Transverse colon (tissue), 4 donors: ENCODE measurements at places on chromosomes 7 and 10. TPM values are rescaled to one million over a fixed set of nuclear protein-coding genes. Genes with fewer than 3 reads are reported as not detected.

- H3K27ac ChIP-seq = peak overlapping the region; percentile 37
- H3K27me3 ChIP-seq = no peaks in the 10 kb centered on the region
- no peak for DNase-seq
- H3K4me1 ChIP-seq = peaks cover 23% of the 10 kb centered on the region
- no peaks in the 10 kb centered on the region for H3K36me3 ChIP-seq
These were observed 40.5 kb downstream of the ASB4 start for GRCh38 chr7:95526128-95526738.

DNA sequence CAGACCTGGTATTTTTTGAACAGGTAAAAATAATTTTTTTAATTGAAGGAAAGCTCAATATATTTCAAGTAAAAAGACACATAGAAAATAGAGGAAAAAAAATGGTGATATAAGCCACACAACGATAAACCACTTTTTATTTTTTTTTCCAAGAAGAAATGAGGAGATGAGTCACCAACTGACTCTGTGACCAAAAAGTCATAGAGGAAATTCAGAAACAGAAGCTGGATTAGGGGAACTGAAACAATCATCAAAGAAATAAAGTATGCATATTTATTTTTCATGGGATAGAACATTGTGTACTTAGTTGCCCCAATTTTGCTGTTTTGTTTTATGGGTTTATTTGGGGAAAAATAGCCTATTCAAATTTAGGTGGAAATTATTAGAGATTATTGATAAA lies 176.8 kb upstream of the AGR3 start:
- no peak overlapping the region for H3K4me3 ChIP-seq
- H3K27me3 ChIP-seq = no peaks in the 10 kb centered on the region
- H3K4me1 ChIP-seq = no peaks in the 10 kb centered on the region
- no peaks in the 10 kb centered on the region for H3K36me3 ChIP-seq
- DNase-seq = no peak
- H3K27ac ChIP-seq = no peak overlapping the region

- no peak overlapping the region for H3K4me3 ChIP-seq
- no peak overlapping the region for H3K27ac ChIP-seq
- no peaks in the 10 kb centered on the region for H3K4me1 ChIP-seq
- DNase-seq = no peak
- no peaks in the 10 kb centered on the region for H3K36me3 ChIP-seq
These were observed 7.0 kb upstream of the CYP2C18 start for GRCh38 chr10:94676496-94676895.

- H3K27me3 ChIP-seq = peaks cover 5% of the 10 kb centered on the region
- no peak overlapping the region for H3K4me3 ChIP-seq
- no peaks in the 10 kb centered on the region for H3K36me3 ChIP-seq
- no peaks in the 10 kb centered on the region for H3K4me1 ChIP-seq
- H3K27ac ChIP-seq = no peak overlapping the region
These were observed 6.3 kb upstream of the C7orf33 start for GRCh38 chr7:148584154-148584827.

- DNase-seq = no peak
- H3K27me3 ChIP-seq = no peaks in the 10 kb centered on the region
These were observed 10.8 kb upstream of the STN1 start for GRCh38 chr10:103928784-103929183.

DNA sequence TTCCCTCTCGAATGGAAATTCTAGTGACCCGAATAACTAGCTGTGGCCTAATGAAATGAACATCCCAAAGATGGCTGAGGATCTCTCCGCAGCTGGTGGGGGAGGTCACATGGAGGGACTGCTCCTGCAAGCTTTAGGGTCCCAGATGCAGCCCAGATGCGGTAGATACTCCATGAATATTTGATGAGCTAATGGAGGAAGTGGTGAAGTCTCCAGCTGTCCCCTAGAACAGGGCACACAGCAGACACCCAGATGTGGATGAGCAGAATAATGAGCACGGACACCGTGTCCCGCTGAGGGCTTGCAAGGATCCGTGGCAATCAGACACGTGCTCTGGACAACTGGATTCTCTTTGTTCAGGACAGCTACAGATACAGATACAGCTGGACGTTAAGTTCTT lies 59.2 kb downstream of the DENND2A start:
- no peak overlapping the region for H3K27ac ChIP-seq
- no peaks in the 10 kb centered on the region for H3K4me1 ChIP-seq
- DNase-seq = no peak
- no peak overlapping the region for H3K4me3 ChIP-seq

ELFN1 gene
- total RNA-seq = 0.60 TPM

ZFAND4 gene
- total RNA-seq = 22.4 TPM

SPDYE6 gene
- total RNA-seq = not detected

SH2B2 gene
- total RNA-seq = 2.2 TPM

BUD23 gene
- total RNA-seq = 29.4 TPM

UCMA gene
- not detected for total RNA-seq
